ENCODE measurements at places on chromosomes 11 and 22.

DNA sequence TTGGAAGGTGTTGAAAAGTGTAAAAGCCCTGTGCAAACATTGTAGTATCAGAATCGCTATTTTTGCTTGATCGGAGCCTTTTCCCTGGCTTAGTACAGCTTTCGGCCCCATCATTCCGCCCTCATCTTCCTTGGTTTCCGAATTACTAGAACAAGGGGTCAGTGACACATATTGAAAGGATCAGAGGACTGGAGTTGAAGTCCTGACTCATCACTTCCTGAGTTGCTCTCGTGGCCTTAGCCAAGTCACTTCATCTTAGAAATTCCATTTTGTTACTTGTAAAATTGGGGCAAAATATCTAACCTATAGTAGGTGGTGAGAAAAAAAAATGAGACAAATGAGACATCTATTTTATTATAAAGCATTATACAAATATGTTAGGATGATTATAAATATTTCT, 375.0 kb downstream of the NTM start:
- no peak for DNase-seq

DNA sequence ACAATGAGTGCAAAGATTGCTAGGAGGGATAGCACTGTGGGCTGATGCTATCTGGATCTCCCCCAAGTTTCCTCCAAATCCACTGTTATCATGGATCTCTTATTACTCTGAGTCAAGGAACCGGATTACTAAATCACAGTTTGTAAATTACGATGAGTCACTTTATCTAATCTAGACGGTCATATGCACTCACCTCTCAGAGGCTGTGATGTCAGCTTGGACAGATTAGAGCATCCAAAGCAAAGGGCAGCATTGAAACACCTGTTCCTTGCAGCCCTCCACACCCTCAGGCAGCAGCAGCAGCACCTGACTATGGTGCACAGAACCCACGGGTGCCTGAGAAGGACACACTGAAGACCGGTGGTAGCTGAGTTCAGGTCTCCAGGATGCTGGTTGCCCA, 14.0 kb upstream of the POU2AF1 start:
- DNase-seq, result no peak

DNA sequence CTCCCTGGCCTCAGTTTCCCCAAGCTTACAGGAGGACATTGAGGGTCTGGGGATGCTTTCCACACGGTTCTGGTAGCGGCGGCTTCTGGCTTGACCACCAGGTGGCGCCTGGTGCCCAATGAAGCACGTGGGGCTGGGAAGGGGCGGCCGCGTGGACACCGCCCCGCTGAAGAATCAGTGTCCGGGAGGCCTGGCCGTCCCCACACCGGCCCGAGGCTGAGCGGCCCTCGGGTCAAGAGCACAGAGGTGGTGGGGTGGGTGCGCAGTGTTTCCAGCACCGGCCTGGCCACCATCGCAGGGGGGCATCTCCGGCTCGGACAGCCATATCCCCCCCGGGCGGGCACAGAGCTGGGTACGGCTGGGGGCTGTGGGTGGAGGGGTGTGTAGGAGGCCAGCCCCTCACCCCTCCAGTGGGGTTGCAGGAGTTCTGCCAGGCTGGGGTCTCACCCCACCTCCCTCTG, 27.8 kb upstream of the PPARA start:
- DNase-seq, result no peak

DNA sequence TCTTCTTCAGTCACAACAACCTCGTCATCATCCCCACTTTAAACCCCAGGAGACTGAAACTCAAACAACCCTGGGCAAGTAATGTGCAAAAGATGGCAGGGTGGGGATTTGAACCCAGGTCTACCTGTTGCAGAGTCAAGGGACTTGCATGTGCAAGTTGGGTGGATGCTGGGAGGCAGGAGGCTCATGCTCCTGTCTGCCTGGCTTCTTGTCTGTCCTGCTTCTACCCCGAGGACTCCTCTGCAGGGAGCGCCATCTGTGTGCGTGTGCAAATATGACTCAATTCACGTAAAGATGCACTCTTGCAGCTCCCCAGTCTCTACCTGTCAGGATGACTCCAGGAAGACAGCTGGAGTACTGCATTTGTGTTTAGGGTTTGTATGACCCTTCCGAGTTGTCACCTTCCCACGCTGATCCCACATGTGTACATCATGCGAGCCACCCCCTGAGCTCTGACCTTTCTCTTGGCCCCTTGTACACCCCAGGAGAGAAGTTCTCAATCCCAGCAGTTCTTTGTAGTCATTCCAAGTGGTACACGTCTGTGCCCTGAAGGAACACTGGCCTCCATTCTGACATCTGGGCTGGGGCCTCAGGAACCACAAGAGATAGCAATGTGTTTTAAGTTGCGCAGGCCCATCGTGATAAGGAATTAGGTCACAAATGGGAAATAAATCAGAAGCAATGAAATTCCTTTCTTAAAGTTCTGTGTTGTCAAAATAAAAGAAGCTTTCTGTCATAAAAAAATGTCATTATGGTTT, 95.7 kb downstream of the CWC15 start:
- no peak for DNase-seq

DNA sequence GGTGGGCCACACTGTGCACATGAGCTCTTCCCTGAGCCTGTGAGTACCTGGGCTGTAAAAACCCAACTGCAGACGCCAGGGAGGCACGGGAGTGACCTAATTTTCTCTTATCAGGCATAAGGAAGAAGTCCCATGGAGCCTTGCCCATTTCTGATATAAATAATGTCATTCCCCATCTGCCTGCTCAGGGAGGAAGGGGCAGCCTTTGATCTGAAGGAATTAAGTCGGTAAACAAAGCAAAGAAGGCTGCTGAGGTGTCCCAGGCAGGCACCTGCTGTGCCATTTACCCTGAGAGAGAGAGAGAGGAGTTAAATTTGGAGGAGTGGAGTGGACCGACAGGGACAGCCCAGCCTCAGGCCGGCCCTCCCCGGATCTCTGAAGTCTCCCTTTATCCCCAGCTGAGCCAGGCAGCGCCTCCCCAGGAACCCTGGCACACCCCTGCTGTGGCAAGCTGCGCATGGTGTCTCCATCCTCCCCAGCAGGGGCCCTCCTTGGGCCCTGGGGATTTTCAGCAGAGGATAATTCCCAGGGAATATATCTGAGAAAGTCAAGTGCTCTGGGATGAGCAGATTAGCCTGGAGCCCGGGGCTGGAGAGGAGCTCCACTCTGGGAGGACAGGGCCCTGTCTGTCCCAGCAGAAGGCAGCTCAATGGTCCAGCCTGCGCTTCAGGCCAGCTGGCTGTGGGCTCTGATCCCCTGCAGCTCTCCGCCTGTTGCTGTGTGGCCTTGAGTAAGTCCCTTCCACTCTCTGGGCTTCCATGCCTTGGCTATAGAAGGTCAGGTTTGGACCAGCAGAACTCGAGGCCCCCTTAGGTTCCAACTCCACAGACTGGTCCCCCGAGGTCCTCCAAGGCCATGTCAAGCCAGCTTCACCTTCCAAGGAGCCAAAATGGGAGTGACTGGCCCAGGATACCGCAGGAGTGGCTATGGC, 17.5 kb upstream of the CABP7 start:
- DNase-seq, result no peak

DNA sequence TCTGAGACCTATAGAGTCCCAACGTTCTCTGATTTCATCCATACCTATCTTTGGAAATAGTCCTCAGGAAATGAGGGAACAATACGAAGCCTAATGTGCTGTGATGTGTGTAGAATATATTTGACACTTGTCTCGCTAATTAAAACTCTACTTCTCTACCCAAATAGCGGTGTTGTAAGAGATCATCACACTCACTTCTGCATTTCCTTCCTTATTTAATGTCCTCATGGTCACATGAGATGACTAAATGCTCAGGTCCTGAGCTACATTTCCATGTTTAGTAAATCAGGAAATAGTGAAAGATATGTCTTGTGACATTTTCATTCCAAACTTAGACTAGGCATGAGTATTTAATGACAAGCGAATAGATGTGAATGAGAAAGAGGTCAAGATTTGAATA, 112.3 kb downstream of the MAML2 start:
- DNase-seq, result no peak

GRCh38 chr11:75809991-75810390, 5.0 kb upstream of the UVRAG start:
- DNase-seq, result no peak

- no peak for DNase-seq
Measured at GRCh38 chr11:19980388-19980787, 179.9 kb downstream of the DBX1 start.

DNA sequence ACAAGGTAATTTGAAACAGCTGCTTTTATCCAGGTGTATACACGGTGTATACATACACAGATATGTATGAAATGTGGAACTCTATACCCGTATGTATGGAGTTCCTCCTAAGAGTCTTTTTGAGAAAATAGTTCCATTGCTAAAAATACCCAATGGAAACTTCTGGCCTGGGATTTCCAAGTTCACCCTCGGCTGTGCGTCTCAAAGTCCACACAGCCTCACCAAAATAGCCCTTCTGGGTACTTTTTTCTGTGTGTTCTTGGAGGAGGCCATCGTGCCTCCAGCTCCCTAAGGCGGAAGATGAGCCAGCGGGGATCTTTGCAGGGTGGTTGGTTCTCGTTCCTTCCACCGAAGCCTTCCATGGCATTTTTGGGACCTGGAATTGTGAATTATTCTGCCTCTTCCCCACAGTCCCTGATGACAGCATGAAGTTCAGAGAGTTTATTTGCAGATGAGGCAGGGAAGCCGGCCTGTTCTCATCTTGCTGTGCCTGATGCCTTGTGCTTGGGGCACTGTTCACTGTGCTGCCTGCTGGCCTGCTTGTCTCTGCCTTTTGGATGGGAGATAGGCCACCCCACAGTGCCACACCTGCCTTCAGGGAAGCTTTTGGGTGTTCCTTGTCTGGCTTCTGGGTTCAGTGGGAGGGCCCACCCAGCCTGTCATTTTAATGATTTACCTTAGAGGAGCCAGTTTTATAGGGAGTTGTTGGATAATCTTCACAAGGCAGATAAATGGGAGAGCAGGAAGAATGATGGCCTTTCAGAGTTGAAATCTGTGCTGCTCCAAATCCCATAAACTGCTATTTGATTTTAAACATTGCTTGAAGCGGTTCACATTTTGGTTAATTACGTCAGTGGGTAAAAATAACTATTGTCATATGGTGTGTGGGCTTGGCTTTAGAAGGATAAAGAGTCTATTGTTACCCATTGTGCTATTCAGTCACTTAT, 112.7 kb upstream of the OR4B1 start:
- DNase-seq, result peak; percentile 95

- no peak for DNase-seq
Measured at GRCh38 chr11:9059406-9059805, 32.0 kb downstream of the SCUBE2 start.

GRCh38 chr22:45996241-45997076, 19.5 kb upstream of the WNT7B start:
- no peak for DNase-seq

DNA sequence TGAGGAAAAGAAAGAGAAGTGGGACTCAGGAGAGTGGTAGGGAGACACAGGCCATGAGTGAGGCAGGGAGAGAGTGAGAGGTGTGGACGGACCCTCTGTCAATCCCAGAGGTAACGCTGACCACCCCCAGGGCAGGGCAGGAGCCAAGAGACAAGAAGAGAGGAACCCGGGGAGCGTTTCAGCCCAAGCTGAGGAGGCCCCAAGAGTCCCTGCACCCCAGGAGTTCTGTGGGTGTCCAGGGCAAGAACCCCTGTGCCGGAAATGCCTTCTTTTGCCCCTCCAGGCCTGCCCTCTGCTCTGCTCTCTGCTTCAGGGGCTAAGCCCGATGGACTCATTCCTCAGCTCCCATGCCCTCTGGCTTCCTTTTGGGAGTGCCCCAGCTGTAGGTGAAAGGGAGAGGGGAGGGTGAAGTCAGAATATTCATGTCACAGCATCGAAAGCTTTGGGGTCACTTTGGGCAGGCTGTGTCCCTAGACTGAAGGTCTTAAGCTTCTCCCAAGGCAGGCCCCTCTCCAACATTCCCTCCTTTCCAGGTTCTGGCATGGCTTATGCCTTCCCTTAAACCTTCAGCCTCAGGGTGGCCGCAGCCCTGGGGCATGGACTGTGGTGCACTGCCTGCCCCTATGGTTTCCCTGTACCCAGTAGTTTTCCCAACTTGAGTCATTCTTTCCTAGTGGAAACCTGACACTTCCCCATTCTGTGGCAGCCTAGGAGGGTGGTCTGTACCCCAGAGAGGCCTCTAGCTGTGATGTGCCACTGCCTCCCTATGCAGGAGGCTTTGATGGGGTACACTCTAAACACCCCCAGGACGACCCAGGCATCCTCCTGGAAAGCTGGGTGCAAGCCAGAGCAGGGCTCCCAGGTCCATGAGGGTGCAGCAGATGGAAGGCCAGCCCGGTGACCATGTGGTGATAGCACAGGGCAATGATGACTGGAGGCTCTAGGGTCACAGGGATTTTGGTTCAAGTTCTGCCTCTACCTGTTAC, 27.1 kb downstream of the MYEOV start:
- no peak for DNase-seq

- DNase-seq, result peak; percentile 33
Measured at GRCh38 chr22:46564084-46564714, 26.8 kb upstream of the CELSR1 start.

GRCh38 chr11:1336836-1337646, 27.6 kb upstream of the TOLLIP start:
- no peak for DNase-seq
